ENCODE measurements at places on chromosomes 1 and 21. TPM values are rescaled to one million over a fixed set of nuclear protein-coding genes. Genes with fewer than 3 reads are reported as not detected.

Gene TRIM45
- total RNA-seq: 6.0 TPM

Gene IRF6
- total RNA-seq: not detected

Gene UTS2
- total RNA-seq: not detected

Gene HSPB7
- total RNA-seq: 160 TPM

Gene ATAD3B
- total RNA-seq: 24.3 TPM

Gene UMODL1
- total RNA-seq: not detected

- peaks cover 26% of the 10 kb centered on the region for H3K4me1 ChIP-seq
- no peak for DNase-seq
- H3K27ac ChIP-seq: no peak overlapping the region
- H3K27me3 ChIP-seq: no peaks in the 10 kb centered on the region
- H3K4me3 ChIP-seq: no peak overlapping the region
- H3K36me3 ChIP-seq: no peaks in the 10 kb centered on the region
Measured at GRCh38 chr1:235275223-235275622, 52.8 kb downstream of the ARID4B start.

DNA sequence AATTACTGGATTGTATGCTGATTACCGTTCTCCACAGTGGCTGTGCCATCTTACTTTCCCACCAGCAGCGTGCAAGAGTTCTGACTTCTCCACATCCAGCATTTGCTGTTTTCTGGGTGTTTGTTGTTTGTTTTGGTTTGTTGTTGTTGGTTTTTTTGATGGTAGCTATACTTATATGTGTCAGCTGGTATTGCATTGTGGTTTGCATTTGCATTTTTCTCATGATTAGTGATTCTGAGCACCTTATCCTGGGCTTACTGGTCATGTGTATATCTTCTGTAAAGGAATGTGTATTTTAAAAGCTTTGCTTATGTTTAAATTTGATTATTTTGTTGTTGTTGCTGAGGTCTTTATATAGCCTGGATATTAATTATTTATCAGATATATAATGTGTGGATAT, 66.9 kb upstream of the MAP1LC3C start:
- no peaks in the 10 kb centered on the region for H3K36me3 ChIP-seq
- peaks cover 14% of the 10 kb centered on the region for H3K27me3 ChIP-seq
- no peak overlapping the region for H3K27ac ChIP-seq
- no peak overlapping the region for H3K4me3 ChIP-seq
- DNase-seq: no peak

DNA sequence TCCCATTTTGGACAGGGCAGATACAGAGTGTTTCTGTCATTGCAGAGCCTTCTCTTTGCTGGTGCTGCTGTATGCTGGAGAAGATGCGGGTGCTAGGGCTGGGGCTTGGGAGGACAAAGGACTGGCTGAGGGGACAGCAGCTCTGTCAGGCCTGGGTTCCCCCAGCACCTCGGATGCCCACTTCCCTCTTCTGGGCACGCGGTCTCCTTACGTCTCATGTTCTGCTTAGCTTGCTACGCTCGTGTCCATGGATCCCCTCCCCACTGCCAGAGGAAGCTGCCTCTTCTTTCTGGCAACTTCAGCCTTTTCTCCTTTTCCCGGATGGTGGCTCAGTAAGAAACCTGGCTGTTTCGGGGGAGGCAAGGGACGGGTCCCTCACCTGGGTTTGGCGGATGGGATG, 75.7 kb downstream of the ARHGEF10L start:
- DNase-seq: no peak

GRCh38 chr1:198741744-198742143, 102.9 kb downstream of the PTPRC start:
- DNase-seq: no peak
- H3K27me3 ChIP-seq: no peaks in the 10 kb centered on the region
- H3K4me3 ChIP-seq: no peak overlapping the region
- no peak overlapping the region for H3K27ac ChIP-seq

GRCh38 chr1:9626201-9626608, 25.3 kb upstream of the PIK3CD start:
- no peaks in the 10 kb centered on the region for H3K36me3 ChIP-seq
- H3K27ac ChIP-seq: no peak overlapping the region
- H3K4me1 ChIP-seq: peaks cover 3% of the 10 kb centered on the region
- peaks cover 1% of the 10 kb centered on the region for H3K27me3 ChIP-seq
- H3K4me3 ChIP-seq: no peak overlapping the region

DNA sequence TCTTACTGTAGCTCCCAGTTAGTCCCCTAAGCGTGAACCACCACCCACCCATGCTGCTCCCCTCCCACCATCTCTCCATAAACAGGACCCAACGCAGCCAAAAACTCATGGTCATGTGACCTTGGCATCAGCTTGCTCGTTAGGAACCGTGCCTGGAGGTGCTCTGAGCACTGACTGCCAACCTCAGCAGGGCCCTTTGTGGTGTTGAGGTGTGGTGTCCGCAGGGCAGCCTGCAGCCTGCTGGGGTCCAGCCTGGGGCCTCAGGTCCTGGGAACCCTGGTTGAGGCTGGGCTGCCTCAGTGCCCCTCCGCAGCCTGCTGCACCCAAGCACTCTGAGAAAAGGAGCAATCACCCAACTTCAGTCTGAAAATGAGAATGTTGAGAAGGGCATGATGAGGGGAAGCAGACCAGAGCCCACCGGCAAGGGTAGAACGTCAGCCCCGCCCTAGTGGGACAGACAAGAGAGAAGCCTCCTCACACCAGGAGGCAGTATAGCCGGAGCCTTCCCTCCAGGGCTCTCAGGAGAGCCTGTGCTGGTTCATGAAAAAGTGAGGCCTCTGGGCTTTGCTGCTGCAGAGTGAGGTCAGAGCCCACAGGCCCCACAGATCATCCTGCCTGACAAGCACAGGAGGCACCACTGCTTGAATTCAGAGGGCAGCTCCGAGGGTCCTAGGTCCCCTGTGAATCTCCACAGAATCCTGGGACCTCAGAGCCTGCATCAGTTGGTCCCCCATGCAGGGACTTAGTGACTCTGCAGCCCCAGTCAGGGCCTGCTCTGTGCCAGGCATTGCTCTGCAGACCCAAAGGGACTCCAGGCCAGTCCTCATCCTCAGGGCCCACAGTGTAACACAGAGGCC, 4.9 kb upstream of the COL6A2 start:
- H3K4me3 ChIP-seq: no peak overlapping the region
- H3K27ac ChIP-seq: peak overlapping the region; percentile 95
- no peaks in the 10 kb centered on the region for H3K27me3 ChIP-seq
- peaks cover 25% of the 10 kb centered on the region for H3K4me1 ChIP-seq

- no peaks in the 10 kb centered on the region for H3K36me3 ChIP-seq
- peaks cover 43% of the 10 kb centered on the region for H3K27me3 ChIP-seq
- H3K4me1 ChIP-seq: peaks cover 9% of the 10 kb centered on the region
Measured at GRCh38 chr1:200029822-200030152, 2.3 kb downstream of the NR5A2 start.

GRCh38 chr1:67372898-67373297, 57.3 kb downstream of the SERBP1 start:
- DNase-seq: no peak
- H3K4me3 ChIP-seq: no peak overlapping the region
- peaks cover 2% of the 10 kb centered on the region for H3K4me1 ChIP-seq
- H3K27ac ChIP-seq: no peak overlapping the region

DNA sequence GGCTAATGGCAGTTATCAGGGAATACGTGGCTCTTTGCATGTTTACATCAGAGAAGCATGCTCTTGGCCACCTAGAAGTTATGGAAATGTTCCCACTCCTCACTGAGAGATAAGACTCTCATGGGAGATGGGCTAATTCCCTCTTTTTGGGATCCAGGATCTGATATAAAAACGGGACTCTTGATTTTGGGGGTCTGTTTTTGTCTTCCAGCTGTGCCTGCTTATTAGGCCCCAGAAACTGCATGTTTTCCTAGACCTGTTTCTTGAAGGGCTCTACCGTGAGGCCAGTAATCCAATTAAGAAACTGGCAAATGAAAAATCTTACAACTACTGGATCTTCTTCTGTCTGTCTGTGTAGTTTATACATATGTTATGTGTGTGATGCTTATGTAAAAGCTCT, 47.0 kb upstream of the PTCH2 start:
- DNase-seq: no peak
- no peak overlapping the region for H3K27ac ChIP-seq
- H3K27me3 ChIP-seq: no peaks in the 10 kb centered on the region
- peaks cover 30% of the 10 kb centered on the region for H3K36me3 ChIP-seq
- H3K4me1 ChIP-seq: no peaks in the 10 kb centered on the region

DNA sequence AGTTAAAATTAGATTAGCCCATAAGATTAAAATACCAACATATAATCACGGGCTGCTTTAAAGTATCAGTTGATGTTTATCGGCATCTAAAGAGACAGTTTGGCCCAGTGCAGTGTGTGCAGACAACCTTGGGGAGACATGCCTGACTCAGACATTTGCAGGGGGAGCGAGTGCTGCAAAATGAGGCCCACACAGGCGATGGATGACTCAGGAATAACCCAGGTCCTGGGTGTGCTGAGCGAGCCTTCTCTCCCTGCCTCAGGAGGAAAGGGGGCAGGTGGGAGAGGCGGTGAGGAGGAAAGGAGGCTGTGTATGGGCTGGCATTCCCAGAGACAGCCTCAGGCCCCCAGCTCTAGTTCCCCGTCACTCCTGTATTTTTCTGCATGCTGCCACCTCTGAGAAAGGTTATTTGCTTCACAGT, 9.0 kb downstream of the SLC9A1 start:
- peaks cover 4% of the 10 kb centered on the region for H3K36me3 ChIP-seq
- no peak overlapping the region for H3K4me3 ChIP-seq
- no peaks in the 10 kb centered on the region for H3K27me3 ChIP-seq
- DNase-seq: no peak
- peak overlapping the region; percentile 95 for H3K27ac ChIP-seq
- H3K4me1 ChIP-seq: peaks cover 75% of the 10 kb centered on the region

DNA sequence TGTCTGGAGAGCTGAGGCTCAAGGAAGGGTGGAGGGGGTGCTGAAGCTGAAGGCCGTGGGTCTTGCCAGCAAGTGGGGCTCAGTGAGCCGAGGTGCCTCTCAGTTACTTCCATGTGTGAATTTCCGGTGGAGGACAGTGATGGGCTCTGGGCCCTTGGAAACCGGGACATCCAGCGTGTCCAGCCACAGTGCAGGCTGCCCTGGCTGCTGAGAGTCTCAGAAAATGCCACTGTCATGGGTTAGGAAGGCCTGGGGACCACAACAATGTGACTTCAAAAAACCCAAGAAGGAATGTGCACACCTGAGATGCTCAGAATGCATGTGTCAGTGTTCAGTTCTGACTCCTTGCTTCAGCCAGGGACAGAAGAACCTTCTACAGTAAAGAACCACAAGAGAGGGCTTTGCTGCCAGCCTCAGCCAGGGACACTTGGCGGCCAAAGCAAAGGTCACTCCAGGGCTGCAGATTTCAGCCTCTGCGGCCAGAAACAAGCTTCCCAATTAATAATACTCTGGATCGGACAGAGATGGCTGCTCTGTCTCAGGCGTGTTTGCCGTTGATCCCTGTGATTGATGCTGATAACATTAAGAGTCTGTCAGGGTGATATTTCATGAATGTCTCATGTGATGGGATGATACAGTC, 12.6 kb upstream of the LAMTOR5 start:
- no peak overlapping the region for H3K4me3 ChIP-seq
- peaks cover 3% of the 10 kb centered on the region for H3K4me1 ChIP-seq
- peaks cover 2% of the 10 kb centered on the region for H3K36me3 ChIP-seq
- peaks cover 8% of the 10 kb centered on the region for H3K27me3 ChIP-seq

DNA sequence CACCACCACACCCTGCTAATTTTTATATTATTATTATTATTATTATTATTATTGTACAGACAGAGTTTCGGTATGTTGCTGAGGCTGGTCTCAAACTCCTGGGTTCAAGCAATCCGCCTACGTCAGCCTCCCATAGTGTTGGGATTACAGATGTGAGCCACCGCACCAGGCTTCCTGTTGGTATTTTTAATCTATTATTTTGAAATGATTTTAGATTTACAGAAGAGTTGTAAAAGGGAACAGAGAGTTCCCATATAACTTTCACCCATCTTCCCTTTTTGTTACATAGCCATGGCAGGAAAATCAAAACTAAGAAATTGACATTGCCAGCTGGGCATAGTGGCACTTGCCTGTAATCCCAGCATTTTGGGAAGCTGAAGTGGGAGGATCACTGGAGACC, 42.9 kb upstream of the CITED4 start:
- no peak overlapping the region for H3K27ac ChIP-seq
- peaks cover 27% of the 10 kb centered on the region for H3K4me1 ChIP-seq
- no peak for DNase-seq
- no peaks in the 10 kb centered on the region for H3K27me3 ChIP-seq
- no peaks in the 10 kb centered on the region for H3K36me3 ChIP-seq
- no peak overlapping the region for H3K4me3 ChIP-seq

GRCh38 chr1:185041742-185042141, 3.6 kb upstream of the RNF2 start:
- no peak for DNase-seq
- no peak overlapping the region for H3K27ac ChIP-seq
- no peaks in the 10 kb centered on the region for H3K27me3 ChIP-seq
- no peak overlapping the region for H3K4me3 ChIP-seq

DNA sequence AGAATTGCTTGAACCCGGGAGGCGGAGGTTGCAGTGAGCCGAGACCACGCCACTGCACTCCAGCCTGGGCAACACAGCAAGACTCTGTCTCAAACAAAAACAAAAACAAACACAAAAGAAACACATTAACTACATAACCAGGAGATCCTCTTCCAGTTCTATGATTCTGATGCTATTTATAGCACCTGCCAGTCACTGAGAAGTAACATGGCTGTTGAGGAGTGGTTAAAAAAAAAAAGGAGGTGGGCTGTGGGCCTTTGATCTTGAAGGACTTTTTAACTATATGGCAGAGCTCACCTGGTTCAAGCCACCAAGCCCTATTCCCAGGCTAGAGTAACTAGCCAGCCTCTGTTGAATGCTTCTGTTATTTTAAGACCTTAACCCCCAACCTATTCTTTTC, 148.8 kb downstream of the ZBTB18 start:
- no peak for DNase-seq
- H3K4me3 ChIP-seq: no peak overlapping the region
- H3K27ac ChIP-seq: no peak overlapping the region

DNA sequence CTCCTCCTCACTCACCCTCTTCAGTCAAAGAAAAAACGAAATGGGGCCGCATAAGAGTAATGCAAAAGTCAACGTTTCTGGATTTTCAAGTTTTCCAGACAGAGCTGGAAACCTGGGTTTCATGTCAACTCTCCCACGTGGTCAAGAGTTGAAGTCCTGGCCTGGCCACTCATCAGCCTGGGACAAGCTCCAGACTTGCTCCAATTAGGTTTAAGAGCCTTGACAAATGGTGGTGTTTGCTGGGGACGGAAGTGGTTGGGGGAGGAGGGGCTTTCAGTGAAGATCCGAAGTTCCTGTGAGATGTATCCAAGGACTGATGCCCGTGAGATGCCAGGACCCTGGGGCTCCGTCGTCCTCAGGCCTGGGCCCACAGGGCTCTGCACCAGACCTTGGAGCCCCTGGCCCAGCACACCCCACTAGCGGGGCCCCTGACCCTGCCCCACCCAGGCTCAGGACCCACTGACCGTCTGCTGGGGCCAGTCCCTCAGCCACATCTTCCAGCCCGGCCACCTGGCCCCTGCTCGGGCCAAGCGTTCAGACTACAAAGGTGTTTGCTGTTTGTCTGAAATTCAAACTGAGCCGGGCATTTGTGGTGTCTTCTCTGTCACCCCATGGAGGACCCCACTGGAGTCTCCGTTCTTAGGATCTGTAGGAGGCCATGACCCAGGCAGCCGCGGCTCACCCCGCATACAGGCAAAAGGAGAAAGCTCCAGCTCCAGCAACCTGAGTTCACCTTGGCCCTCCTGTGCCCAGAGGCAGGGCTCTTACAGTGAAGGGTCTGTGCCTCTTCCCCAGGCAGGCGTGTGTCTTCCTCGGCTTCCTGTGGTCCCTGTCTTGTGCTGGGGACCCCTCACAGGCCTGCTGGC, 53.3 kb downstream of the SIK1 start:
- H3K4me3 ChIP-seq: no peak overlapping the region
- DNase-seq: peak; percentile 73
- H3K4me1 ChIP-seq: no peaks in the 10 kb centered on the region
- H3K27ac ChIP-seq: no peak overlapping the region
- H3K36me3 ChIP-seq: no peaks in the 10 kb centered on the region
- peaks cover 5% of the 10 kb centered on the region for H3K27me3 ChIP-seq
